Right lobe of liver (tissue), 6 donors: ENCODE measurements at places on chromosomes 12 and 14.
A peak's percentile ranks its signal among the peaks of the same experiment; 100 is the strongest.

DNA sequence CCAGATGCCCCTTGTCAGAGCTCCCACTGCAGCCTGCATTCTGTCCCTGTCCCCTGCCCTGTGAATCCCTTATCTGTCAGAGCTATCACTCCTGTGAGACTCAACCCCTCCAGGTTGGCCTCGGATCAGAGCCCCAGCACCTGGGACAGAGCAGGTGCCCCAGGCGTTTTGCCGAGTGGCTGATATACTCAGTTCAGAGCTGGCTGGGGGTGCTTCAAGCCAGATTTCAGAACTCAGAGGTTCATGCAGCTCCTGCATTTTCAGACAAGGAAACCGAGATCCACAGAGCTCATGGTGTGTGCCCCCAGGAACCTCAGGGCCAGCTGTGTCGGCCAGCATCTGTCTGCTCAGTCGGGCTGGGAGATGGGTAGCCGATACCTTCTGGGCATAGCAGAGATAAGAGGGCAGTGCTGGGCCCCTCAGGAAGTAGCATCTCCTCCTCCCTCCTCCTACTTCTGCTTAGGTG lies 228.0 kb upstream of the RTL1 start:
- DNase-seq, result no peak
- H3K4me1 ChIP-seq, result no peaks in the 10 kb centered on the region
- no peaks in the 10 kb centered on the region for H3K27me3 ChIP-seq
- no peak overlapping the region for H3K4me3 ChIP-seq

DNA sequence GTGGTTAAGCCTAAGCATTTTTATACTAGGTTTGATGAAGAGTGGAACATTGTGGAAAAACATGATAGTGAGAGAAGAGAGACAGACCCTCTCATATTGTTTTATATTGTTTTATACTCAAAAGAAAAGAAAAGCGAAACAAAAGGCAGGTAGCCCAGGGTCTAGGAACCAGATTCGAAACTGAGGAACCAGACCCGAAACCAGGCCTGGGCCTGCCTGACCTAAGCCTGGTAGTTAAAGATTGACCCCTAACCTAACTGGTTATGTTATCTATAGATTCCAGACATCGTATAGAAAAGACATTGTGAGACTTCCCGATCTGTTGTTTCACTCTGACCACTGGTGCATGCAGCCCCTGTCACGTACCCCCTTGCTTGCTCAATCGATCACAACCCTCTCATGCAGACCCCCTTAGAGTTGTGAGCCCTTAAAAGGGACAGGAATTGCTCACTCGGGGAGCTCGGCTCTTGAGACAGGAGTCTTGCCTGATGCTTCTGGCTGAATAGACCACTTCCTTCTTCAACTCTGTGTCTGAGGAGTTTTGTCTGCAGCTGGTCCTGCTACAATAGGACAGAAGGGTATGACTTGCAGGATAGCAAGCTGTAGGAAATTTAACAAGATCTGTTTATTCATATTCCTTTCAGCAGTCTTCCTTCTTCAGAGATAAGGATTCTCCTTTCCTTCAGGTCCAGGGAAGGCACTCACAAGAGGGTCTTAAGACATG lies 147.1 kb upstream of the PLEKHA5 start:
- H3K4me3 ChIP-seq, result no peak overlapping the region
- H3K27me3 ChIP-seq, result no peaks in the 10 kb centered on the region
- no peak for DNase-seq
- H3K27ac ChIP-seq, result no peak overlapping the region

DNA sequence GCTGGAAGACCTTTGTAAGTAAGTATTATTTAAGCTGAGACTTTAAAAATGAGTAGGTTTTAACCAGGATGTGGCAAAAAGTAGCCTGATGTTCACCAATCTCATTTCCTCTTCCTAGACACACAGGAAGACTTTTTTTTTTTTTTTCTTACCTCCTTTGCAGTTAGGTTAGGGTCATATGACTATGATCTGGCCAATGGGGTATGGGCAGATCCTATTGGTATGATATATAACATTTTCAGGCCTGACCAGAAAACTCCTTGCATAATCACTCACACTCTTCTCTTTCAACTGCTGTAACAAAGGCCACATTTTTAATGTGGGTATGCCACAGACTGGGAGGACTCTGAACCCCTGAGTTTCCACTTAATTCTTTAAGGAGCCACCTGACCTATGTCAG lies 2.7 kb upstream of the RPS6KA5 start:
- H3K36me3 ChIP-seq, result no peaks in the 10 kb centered on the region
- H3K27me3 ChIP-seq, result no peaks in the 10 kb centered on the region
- H3K4me1 ChIP-seq, result peaks cover 13% of the 10 kb centered on the region
- DNase-seq, result no peak
- H3K27ac ChIP-seq, result no peak overlapping the region

- no peak for DNase-seq
- no peak overlapping the region for H3K4me3 ChIP-seq
- no peaks in the 10 kb centered on the region for H3K36me3 ChIP-seq
- peaks cover 4% of the 10 kb centered on the region for H3K4me1 ChIP-seq
- H3K27me3 ChIP-seq, result no peaks in the 10 kb centered on the region
- no peak overlapping the region for H3K27ac ChIP-seq
These were observed 36.0 kb downstream of the PTPN21 start for GRCh38 chr14:88518592-88519512.

DNA sequence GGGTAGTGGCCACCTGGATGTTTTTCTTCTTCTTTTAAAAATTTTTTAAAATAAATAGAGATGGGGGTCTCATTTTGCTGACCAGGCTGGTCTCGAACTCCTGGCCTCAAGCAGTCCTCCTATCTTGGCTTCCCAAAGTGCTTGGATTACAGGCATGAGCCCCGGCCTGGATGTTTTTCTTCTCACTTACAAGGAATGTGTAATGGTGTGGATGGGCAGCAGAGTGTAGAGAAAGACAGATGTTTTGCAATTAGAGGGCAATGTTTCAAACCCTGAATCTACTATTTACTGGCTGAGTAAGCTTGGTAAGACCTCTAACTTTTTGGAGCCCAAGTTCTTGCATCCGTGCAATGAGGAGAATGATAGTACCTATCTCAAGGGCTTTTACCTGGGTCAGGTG lies 48.1 kb downstream of the ADCK1 start:
- H3K27me3 ChIP-seq, result no peaks in the 10 kb centered on the region
- no peaks in the 10 kb centered on the region for H3K36me3 ChIP-seq
- no peak overlapping the region for H3K27ac ChIP-seq
- H3K4me3 ChIP-seq, result no peak overlapping the region

- H3K4me3 ChIP-seq, result no peak overlapping the region
- no peak for DNase-seq
- H3K4me1 ChIP-seq, result no peaks in the 10 kb centered on the region
- H3K27ac ChIP-seq, result no peak overlapping the region
- H3K36me3 ChIP-seq, result no peaks in the 10 kb centered on the region
These were observed 80.3 kb downstream of the NKX2-1 start for GRCh38 chr14:36439766-36440165.

- no peak overlapping the region for H3K4me3 ChIP-seq
- DNase-seq, result no peak
- H3K36me3 ChIP-seq, result no peaks in the 10 kb centered on the region
These were observed 96.7 kb downstream of the TRHDE start for GRCh38 chr12:72368719-72369422.

GRCh38 chr12:107760207-107760808 lies 629 bp downstream of the PRDM4 start:
- H3K27me3 ChIP-seq, result no peaks in the 10 kb centered on the region
- H3K36me3 ChIP-seq, result peaks cover 24% of the 10 kb centered on the region
- peak overlapping the region; percentile 81 for H3K4me3 ChIP-seq
- no peaks in the 10 kb centered on the region for H3K4me1 ChIP-seq
- peak; percentile 43 for DNase-seq
- peak overlapping the region; percentile 39 for H3K27ac ChIP-seq

DNA sequence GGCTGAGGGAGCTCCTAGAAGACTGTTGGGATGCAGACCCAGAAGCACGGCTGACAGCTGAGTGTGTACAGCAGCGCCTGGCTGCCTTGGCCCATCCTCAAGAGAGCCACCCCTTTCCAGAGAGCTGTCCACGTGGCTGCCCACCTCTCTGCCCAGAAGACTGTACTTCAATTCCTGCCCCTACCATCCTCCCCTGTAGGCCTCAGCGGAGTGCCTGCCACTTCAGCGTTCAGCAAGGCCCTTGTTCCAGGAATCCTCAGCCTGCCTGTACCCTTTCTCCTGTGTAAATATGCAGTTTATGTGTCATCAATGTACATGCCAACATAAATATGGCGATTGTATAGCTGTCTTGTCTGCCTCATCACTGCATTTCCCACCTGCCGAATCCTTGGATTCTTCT lies 7.5 kb downstream of the AMHR2 start:
- no peak overlapping the region for H3K27ac ChIP-seq
- H3K36me3 ChIP-seq, result no peaks in the 10 kb centered on the region
- H3K4me1 ChIP-seq, result no peaks in the 10 kb centered on the region
- DNase-seq, result no peak
- H3K27me3 ChIP-seq, result no peaks in the 10 kb centered on the region
- no peak overlapping the region for H3K4me3 ChIP-seq

DNA sequence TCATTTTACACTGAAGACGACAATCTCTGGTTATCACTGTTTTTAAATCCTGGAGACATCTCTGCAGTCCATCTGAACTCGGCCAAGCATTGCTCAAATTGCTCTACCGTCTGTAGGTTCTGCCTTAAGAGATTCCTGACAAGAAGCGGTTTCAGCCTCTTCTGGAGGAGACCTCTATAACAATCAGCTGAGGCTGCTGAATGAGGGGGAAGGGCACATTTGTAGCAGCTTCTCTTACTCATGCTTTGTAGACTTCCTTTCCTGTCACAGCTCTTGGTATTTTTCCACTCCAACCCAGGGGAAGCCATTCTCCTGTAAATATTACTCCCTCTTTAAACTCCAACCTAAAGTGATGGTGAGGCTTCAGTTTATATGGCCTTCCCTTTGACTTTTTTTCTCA lies 3.0 kb downstream of the ARG2 start:
- no peak overlapping the region for H3K27ac ChIP-seq
- H3K4me3 ChIP-seq, result no peak overlapping the region

GRCh38 chr12:47790676-47791350 lies 17.8 kb downstream of the SLC48A1 start:
- DNase-seq, result no peak
- no peak overlapping the region for H3K27ac ChIP-seq
- no peaks in the 10 kb centered on the region for H3K4me1 ChIP-seq
- no peak overlapping the region for H3K4me3 ChIP-seq
- no peaks in the 10 kb centered on the region for H3K27me3 ChIP-seq
